ENCODE measurements at places on chromosomes 2 and 18.

- DNase-seq = no peak
Observed at GRCh38 chr2:120955427-120955826, 219.8 kb downstream of the GLI2 start.

DNA sequence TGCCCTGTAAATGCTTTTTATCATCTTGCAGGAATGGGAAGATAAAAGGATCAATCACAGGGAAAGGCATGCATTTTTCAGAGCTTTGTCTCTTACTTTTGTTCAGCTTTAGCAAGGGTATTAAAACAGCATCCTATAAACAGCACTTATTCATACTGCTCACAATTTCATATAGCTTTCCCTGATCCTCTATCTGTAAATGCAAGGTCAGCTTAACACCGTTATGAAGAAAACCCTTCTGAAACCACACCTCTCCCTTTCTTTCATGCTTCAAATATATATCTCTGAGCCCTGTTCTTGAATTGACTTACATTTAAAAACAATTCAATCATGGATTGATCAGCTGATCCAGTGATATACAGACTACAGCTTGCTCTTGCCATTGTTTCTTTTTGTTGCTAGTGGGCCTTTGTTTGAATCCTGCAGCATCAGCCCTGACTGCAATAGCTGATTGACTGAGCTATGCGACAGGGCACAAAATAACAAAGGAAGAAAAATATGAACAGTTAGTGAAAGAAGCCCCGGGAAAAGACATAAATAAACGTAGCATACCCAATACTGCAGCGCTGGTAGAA lies 795.5 kb upstream of the CDH2 start:
- DNase-seq = no peak

DNA sequence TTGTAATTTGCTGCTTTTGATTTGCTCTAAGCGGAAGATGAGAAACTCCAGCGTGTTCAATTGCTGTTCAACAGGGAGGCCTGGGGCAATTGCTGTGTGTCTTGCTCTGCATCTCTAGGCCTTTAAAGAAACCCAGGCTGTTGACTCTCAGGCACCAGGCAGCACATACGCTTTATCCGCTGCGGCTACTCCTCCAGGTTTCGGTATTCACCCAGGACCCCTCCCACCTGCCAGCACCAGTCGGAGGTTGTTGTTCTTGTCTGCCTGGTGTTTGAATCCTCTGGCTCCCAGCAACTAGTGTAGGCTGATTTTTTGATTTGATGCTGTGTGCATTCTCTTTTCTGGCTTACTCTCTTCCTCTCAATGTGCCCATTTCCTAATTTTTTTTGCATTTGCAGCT lies 383.1 kb downstream of the TSN start:
- DNase-seq = no peak

GRCh38 chr2:108184419-108184818 lies 55.3 kb upstream of the SULT1C3 start:
- DNase-seq = no peak

DNA sequence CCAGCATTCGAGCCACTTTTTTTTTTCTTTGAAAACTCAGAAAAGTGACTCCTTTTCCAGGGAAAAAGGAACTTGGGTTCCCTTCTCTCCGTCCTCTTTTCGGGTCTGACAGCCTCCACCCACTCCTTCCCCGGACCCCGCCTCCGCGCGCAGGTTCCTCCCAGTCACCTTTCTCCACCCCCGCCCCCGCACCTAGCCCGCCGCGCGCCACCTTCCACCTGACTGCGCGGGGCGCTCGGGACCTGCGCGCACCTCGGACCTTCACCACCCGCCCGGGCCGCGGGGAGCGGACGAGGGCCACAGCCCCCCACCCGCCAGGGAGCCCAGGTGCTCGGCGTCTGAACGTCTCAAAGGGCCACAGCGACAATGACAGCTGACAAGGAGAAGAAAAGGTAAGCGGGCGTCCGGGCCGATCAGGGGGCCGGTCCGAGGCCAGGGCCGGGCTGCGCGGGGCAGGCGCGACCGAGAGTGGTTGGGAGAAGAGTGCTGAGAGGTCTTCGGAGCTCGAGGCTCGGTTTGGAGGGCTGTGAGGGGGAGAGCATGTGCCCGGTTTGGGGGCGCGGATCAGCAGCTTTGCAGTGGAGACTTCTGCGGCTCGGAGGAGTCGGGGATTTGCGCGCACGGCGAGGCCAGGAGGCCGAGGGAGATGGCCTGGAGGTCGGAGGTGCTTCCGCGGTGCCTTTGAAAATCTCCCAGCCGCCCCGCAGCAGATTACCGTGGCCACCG lies 502 bp downstream of the EPAS1 start:
- DNase-seq = no peak

DNA sequence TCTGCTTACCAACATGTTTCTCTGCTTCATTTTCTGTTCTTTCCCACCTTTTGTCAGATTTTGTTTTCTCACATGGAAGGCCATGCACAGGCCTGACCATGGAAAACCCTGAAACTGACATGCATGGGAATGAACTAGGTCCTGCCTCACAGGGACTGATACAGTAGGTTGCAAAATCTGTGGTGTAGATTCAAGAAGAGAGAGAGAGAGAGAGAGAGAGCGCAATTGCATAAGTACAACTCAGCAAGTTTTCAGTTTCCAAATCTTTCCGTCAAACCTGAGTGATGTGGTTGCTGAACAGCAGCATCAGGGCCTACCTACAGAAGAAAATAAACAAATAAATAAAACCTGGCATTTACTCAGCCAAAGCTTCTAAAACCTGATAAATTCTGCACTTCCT lies 87.5 kb upstream of the RNF152 start:
- no peak for DNase-seq

GRCh38 chr2:28568036-28568435 lies 72.2 kb downstream of the PLB1 start:
- no peak for DNase-seq

DNA sequence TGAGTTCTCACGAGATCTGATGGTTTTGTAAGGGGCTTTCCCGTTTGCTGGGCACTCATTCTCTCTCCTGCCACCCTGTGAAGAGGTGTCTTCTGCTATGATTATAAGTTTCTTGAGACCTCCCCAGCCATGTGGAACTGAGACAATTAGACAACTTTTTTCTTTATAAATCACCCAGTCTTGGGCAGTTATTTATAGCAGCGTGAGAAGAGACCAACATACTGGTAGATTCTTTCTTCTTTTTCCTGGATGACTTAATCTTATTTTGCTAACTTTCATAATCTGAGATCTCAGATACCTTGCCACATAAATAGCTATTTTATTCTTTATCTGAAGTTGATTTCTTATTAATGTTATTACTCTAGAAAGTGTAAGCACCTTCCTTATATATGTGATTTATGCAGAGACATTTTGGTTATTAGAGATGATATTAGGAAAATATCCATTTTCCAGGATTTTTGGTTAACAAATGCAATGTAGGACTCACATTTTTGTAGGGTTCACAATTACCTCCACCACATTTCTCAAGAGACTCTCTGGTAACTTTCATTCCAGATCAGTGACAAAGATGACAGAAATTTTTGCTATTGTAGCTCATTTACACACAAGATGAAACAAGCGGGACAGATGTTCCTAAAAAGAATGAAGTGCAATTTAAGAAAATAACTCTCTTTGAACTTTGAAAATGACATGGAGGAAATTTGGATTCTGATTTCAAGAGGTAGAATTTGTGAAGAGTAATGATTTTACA lies 97.9 kb upstream of the RND3 start:
- no peak for DNase-seq

DNA sequence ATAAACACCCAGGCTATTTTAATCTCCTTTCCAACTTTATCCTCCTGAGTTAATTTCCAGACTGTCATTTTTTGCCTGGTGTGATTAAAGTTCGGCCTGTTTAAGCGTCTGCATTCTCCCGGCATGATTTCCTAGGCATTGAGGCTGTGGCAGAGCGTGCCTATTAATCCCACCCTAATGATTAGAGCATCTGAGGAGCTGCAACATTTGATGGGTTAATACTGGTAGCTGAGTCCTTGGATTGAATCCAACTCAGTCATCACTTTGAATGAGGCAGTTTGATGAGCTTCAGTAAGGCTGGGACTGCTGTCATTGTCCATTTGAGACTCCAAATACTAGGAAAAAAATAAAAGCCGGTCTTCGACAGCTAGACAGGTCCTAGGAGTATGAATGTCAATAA lies 882.5 kb downstream of the SLC4A3 start:
- no peak for DNase-seq

All from stimulated activated CD4-positive, alpha-beta T cell treated with anti-CD3 and anti-CD28 coated beads, Interleukin-12 subunit alpha, Interleukin-12 subunit beta, amount 100 ng/mL, for 24 hours (primary cell).